ENCODE measurements at places on chromosomes 1 and 21. TPM values are rescaled to one million over a fixed set of nuclear protein-coding genes. Genes with fewer than 3 reads are reported as not detected.

The ADAMTS5 gene
- 52.0 TPM for total RNA-seq

The RSBN1 gene
- total RNA-seq, result 10.7 TPM

- no peak for DNase-seq
- H3K36me3 ChIP-seq, result peaks cover 20% of the 10 kb centered on the region
- no peak overlapping the region for H3K4me3 ChIP-seq
- no peaks in the 10 kb centered on the region for H3K27me3 ChIP-seq
- H3K27ac ChIP-seq, result no peak overlapping the region
- peaks cover 3% of the 10 kb centered on the region for H3K4me1 ChIP-seq
These were observed 122.5 kb downstream of the SMYD2 start for GRCh38 chr1:214403431-214403830.

- H3K4me3 ChIP-seq, result no peak overlapping the region
- H3K27me3 ChIP-seq, result no peaks in the 10 kb centered on the region
- peaks cover 77% of the 10 kb centered on the region for H3K36me3 ChIP-seq
- H3K27ac ChIP-seq, result no peak overlapping the region
- no peak for DNase-seq
These were observed 9.1 kb downstream of the SWT1 start for GRCh38 chr1:185166106-185166505.

DNA sequence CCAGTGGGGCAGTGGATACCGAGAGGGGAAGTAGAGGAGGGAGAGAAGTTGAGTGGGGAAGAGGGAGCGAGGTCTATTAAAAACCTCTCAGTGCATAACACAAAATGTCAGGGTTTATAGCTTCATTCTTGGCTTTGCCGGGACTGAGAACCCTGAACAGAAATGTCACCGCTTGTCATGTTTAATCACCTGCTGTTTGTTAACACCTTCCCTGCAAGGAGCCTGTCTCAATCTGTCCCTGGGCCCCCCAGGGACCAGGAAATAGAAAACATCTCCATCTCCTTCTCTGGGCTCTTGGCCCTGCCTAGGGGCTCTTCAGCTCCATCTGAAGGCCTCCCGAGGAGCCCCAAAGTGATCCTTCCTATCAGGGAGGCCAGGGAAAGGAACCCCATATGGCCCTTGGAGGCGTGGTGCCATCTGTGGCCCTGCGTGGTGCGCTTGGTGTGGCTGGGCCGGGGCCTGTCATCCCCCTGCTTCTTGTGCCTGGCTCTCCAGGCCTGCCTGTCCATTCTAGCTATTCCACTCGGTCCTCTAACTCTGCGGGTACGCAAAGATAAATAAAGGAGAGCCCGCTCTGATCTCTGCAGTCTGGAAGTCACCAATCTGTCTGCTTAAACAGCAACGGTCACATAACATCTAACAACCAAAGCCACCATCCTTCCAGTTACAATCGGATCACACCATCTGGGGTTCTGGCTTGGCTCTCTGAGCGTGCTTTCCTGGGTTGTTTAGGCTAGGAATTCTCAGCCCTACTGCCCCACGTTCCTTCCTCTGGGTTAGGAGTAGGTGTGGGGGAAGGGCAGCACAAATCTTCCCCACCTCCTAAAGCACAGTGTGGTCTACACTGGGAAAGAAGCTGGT is 113.8 kb downstream of the CASZ1 start:
- H3K4me3 ChIP-seq, result no peak overlapping the region
- no peaks in the 10 kb centered on the region for H3K27me3 ChIP-seq
- peak overlapping the region; percentile 97 for H3K27ac ChIP-seq
- H3K4me1 ChIP-seq, result peaks cover 100% of the 10 kb centered on the region
- peaks cover 4% of the 10 kb centered on the region for H3K36me3 ChIP-seq
- no peak for DNase-seq

DNA sequence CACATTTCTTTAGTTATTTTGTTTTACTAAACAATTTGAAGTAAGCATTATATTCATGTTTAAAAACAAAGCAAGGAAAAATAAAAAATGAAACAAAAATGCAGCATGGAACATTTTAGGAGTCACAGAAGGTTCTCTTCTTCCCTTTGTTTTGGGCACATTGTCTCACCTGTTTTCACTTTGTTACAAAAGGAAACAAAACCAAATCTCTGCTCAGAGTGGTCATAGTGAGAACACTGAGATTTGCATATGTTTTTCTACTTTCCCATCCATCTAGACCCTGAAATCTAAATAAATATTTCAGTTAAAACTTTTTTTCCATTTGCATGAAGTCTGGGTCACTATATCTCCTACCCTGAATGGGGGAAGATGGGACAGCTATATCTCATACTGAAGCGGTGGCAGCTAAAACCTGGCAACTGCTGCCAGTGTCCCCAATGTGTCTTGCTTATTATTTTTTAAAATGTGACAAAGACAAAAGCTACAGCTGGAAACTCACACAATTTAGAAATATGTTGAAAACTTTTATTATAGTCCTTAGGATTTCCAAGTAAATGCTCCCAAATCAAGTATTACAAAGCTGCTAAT is 3.5 kb downstream of the EXOC8 start:
- no peak overlapping the region for H3K27ac ChIP-seq
- H3K27me3 ChIP-seq, result no peaks in the 10 kb centered on the region
- peak overlapping the region; percentile 88 for H3K4me3 ChIP-seq
- H3K36me3 ChIP-seq, result peaks cover 9% of the 10 kb centered on the region
- peaks cover 33% of the 10 kb centered on the region for H3K4me1 ChIP-seq
- DNase-seq, result no peak

DNA sequence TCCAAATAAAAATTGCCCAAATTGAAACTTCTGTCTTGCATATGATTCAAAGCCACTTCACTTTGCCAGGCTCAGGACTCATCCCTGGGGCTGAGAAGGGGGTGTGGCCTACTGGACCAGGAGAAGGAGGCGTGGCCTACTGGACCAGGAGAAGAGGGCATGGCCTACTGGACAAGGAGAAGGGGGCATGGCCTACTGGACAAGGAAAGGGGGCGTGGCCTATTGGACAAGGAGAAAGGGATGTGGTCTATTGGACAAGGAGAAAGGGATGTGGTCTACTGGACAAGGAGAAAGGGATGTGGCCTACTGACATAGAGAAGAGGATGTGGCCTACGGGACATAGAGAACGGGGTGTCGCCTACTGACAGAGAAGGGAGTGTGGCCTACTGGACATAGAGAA is 405.3 kb downstream of the RRAGC start:
- H3K4me1 ChIP-seq, result no peaks in the 10 kb centered on the region
- DNase-seq, result no peak

- H3K27me3 ChIP-seq, result no peaks in the 10 kb centered on the region
- no peak overlapping the region for H3K27ac ChIP-seq
- no peaks in the 10 kb centered on the region for H3K4me1 ChIP-seq
- H3K4me3 ChIP-seq, result no peak overlapping the region
- DNase-seq, result no peak
- H3K36me3 ChIP-seq, result no peaks in the 10 kb centered on the region
These were observed 36.2 kb downstream of the CAMK2N1 start for GRCh38 chr1:20449735-20450311.

GRCh38 chr1:94275083-94275482 is 37.7 kb upstream of the ARHGAP29 start:
- H3K36me3 ChIP-seq, result no peaks in the 10 kb centered on the region
- no peaks in the 10 kb centered on the region for H3K27me3 ChIP-seq
- H3K27ac ChIP-seq, result no peak overlapping the region
- no peak overlapping the region for H3K4me3 ChIP-seq

All from stomach (tissue), 19 donors.